ENCODE measurements at places on chromosomes 11 and 22. TPM values are rescaled to one million over a fixed set of nuclear protein-coding genes. Genes with fewer than 3 reads are reported as not detected.

- DNase-seq, result no peak
Measured at GRCh38 chr11:110977661-110978060, 265.4 kb upstream of the ARHGAP20 start.

SCN2B gene
- total RNA-seq, result not detected

DNA sequence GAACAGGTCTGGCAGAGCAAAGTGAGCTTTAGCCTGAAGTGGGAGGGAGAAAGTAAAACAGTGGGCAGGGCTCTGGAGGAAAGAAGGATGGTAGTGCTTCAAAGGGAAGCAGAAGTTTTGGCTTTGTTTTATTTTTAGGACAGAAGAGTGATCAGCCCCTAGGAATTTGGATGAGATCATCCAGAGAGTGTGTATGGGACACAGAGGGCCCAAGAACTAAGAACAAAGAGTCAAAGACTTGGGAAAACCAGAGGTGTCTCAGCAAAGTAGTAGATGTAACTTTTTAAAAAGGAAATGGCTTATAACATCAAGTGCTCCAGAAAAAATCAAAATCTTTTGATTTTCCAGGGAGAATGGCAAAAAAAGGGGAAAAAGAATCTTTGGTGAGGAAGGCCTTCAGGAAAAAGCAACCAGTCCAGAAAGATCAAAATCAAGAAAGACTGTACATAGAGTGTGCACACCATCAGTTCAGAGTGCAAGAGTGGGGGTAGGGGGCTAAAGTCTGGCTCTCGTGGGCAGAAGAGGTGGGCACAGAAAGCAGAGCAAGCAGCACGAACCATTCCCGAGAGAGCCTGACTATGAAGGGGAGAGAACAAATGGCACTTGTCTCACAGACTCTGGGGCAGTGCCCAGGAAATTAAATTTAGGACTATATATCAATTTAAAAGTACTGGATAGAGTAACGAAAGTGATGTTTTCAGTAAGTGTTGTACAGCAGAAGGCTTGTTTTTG, 30.0 kb downstream of the MAPK1 start:
- DNase-seq, result no peak

DNA sequence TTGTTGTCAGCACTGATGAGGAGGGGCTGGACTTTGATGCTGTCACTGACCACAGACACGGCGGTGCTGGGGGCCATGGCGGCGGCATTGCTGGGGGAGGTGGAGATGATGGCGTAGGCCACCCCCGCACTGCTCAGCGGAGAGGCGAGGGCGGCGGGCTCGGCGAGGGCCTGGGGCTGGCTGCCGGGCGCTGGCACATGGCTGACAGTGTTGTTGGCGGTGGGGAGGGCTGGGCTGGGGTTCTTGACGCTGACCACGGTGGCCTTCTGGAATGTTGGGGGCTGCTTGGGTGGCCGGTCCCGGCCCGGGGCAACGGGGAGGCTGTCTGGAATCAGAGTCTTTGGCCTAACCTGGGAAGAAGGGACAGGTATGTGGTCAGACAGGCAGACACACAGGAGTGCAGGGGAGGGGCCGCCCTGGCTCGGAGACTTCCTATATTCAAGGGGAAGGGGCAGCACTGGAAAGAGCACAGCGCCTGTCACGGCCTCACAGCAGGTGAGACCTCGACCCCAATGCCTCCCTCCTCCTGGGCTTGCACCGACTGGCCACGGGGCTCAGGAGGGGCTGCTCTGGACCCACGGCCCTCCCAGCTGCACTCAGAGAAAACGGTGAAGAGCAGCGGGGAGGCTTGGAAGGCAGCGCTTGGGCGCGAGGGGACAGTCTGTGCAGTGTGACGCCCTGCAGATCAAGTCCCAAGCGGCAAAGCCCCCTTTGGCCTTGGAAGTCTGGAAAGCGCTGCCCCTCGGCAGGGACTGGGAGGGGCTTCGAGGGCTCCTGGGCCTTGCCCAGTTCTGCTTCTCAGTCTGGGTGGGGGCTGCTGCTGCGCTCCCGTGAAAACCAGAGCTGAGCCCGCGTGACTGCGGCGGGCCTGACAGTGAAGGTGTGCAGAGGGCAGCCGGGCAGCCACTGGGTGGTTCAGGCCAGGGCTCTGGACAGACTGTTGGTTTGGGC, 93.2 kb downstream of the PHF21B start:
- no peak for DNase-seq

DNA sequence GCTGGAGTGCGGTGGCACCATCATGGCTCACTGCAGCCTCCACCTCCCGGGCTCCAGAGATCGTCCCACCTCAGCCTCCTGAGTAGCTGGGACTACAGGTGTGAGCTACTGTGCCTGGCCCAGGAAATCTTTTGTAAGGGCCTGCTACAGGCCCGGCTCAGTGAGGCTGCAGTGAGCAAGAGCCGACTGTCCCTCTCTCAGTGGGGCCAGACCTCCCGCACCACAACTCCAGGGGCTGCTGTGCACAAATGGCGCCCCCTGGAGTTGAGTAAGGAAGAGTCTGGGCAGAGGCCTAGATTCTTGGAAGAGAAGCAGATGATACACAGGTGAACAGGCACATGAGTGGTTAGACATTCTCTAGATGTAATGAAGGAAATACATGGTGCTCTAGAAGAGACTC, 7.0 kb downstream of the SERHL2 start:
- DNase-seq, result no peak

TRIM48 gene
- not detected for total RNA-seq

All from CD4-positive, alpha-beta memory T cell (primary cell).